Activated naive CD4-positive, alpha-beta T cell treated with anti-CD3 and anti-CD28 coated beads for 36 hours (primary cell): ENCODE measurements at places on chromosomes 2 and 18. TPM values are rescaled to one million over a fixed set of nuclear protein-coding genes. Genes with fewer than 3 reads are reported as not detected.

CPO gene
- not detected for total RNA-seq

SERPINB12 gene
- not detected for total RNA-seq

GALNT3 gene
- 2.1 TPM for total RNA-seq

C2orf15 gene
- total RNA-seq = 1.6 TPM

NT5DC4 gene
- total RNA-seq = not detected

NRP2 gene
- 2.8 TPM for total RNA-seq

TRIM54 gene
- total RNA-seq = not detected

FLACC1 gene
- 0.84 TPM for total RNA-seq

MLPH gene
- total RNA-seq = not detected

UGT1A10 gene
- not detected for total RNA-seq

KATNAL2 gene
- 0.45 TPM for total RNA-seq

EIF4E2 gene
- total RNA-seq = 54.1 TPM

EPB41L3 gene
- 8.7 TPM for total RNA-seq

LYPD6 gene
- not detected for total RNA-seq

AGXT gene
- not detected for total RNA-seq

RSAD2 gene
- 9.9 TPM for total RNA-seq

TEX51 gene
- not detected for total RNA-seq
